ENCODE measurements at places on chromosomes 12 and 14.
A peak's percentile ranks its signal among the peaks of the same experiment; 100 is the strongest.

GRCh38 chr12:27772328-27773049 is 7.5 kb upstream of the KLHL42 start:
- no peak for DNase-seq

DNA sequence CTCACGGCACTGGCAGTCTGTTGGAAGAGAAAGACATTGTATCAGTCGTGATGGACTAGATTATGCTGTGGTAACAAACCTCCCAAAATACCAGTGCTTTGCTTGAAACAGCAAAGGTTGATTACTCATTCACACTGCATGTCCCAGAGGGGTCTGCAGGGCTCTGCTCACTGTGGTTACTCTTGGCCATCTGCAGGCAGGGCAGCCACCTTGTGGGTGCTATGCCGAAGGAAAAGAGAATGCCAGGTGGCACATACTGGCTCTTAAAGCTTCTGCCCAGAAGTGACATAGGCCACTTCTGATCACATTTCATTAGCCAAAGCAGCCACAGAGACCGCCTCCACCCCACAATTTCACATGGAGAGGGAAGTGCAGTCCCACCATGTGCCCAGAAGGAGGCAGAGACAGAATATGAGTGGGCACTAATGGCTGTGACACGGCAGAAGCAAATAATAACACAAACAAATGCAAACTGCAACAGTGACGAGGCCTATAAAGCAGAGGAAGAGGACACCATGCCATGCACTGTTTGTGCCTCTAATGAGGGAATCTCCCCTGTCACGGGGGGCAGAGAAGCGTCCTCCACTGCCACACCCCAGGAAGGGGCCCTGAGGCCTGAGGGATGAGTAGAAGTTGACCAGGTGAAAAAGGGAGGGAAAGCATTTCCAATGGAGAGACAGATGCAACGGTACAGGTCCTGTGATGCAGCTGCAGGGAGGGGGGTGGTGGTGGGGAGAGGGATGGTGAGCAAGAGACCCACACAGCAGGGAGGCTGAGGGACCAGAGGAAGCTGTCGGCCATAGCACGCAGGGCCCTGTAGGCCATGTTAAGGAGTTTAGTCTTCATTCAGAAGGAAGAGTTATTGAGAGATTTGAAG is 51.7 kb upstream of the KICS2 start:
- DNase-seq, result peak; percentile 31

GRCh38 chr14:74670726-74671411 is 42.0 kb downstream of the AREL1 start:
- no peak for DNase-seq

GRCh38 chr14:105286759-105287144 is 14.0 kb downstream of the BRF1 start:
- no peak for DNase-seq

DNA sequence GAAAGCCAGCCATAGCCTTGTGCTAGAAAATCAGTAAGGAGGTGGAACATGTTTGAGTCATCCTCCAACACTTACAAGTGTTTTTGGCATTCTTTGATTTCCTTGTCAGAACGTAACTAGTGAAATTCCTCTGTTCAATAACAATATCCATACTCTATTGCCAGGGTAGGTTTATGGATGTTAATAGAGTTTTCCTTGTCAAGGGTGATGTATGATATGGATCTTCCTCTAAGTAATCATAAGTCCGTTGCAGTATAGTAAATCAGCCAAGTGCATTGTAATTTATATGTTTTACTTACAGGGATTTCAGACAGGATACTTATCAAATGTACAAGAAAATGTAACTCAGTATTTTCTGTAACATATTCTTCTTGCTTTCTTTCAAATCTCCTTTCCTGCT is 19.4 kb downstream of the NAV3 start:
- DNase-seq, result no peak

GRCh38 chr14:77800814-77801213 is 905 bp downstream of the ADCK1 start:
- no peak for DNase-seq

GRCh38 chr12:4450551-4451112 is 5.0 kb upstream of the FGF6 start:
- DNase-seq, result no peak

GRCh38 chr14:106738075-106738474 is 1211.7 kb downstream of the TMEM121 start:
- no peak for DNase-seq

DNA sequence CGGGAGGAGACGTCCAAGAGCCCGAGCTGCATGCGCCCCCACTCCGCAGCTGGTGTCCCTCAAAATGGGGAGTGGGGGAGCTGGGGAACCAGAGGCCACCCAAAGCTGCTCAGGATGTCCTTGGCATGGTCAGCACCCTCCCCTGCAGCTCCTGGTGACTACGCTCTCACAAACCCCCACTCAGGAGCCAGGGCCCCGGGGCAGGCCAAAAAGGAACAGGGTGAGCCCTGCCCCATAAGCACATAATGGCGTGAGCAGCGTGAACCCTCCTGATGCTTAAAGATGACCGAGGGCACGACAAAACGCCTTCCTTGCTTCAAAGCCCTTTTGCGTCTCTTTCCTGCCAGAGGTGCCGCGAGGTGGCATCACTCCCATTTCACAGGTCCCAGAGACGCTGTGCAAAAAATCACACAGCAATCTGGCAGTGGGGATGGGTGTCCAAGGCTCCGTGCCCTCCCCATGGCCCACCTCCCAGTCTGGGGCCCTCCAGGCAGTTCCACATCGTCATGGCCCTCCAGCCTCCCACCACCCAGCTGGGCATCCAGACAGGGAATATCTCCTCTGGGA is 13.5 kb downstream of the NCOR2 start:
- no peak for DNase-seq

GRCh38 chr12:123265851-123266678 is 5.6 kb downstream of the CDK2AP1 start:
- no peak for DNase-seq

DNA sequence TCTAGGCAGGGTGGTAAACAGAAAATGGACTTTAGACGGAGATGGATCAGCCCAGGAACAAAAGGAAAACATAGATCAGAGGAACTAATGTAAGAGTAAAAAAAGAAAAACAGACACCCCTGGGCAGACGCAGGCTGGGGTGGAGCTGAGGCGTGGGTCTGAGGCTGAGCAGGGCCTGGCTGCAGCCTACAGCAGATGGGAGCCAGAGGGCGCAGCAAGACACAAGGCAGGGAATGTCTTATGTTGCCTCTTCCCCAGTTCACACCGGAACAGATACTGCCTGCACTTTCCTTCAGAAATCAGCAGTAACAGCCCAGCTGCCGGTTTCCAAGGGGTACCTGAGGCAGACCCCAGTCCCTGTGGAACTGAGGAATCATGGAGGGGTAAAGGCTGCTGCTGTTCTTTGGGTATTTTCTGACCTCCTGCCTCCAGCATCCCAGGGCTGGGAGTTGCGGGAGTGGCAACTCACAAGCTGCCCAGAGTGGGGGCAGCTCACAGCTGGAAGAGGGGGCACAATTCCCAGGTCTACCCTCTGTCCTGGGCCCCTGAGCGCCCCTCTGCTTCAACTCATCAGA is 9.8 kb downstream of the ZNF605 start:
- no peak for DNase-seq

- DNase-seq, result no peak
Measured at GRCh38 chr14:94213021-94213420, 38.9 kb downstream of the PPP4R4 start.

DNA sequence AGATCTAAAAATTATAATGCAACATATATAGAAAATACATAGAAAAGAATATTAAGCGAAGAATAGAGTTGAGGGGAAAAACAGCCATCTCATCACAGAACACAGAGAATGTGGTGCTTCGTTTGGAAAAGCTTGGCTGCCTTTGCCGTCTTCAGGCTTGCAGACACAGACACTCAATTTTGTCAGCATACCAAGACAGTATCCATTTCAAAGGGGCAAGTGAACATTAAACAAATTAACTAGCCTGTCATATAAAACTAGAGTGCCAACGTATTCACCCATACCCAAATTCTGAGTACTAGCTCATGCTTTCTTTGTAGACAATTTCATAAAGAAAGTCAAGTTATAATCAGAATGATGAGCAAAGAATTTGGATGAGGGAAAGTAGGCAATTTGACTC is 40.5 kb downstream of the DMAC2L start:
- DNase-seq, result no peak

DNA sequence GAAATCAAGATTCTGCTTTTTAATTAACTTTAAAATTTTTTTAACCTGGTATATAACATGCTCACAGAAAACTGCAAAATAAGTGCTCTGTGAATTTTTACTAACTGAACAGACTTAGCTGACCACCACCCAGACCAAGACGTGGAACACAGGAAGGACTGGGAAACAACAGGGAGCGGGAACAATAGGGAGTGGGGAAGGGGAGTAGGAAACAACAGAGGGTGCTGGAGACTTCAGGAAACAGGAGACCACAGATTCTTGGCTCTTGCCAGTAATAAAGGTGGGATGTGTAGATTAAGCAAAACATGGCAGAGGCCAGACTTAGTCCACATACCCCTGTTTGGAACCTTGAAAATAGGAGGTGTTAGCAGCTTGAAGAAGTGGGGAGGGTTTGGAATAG is 51.4 kb upstream of the TMCC3 start:
- no peak for DNase-seq

GRCh38 chr12:67774983-67775587 is 126.5 kb downstream of the DYRK2 start:
- DNase-seq, result no peak

DNA sequence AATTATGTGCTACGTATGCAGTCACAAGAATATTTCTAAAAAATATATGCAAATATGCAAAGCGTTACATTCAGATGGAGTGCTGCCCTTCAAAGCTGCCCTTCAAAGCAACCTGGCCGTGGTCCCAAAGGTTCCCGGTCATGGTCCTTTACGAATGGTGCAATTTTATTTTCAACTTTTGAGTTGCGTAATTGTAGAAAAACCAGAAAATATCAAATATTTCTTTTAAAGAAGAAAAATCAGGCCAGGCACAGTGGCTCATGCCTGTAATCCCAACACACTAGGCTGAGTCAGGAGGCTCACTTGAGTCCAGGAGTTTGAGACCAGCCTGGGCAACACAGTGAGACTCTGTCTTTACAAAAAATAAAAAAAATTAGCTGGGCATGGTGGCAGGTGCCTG is 21.4 kb downstream of the CLSTN3 start:
- DNase-seq, result no peak

DNA sequence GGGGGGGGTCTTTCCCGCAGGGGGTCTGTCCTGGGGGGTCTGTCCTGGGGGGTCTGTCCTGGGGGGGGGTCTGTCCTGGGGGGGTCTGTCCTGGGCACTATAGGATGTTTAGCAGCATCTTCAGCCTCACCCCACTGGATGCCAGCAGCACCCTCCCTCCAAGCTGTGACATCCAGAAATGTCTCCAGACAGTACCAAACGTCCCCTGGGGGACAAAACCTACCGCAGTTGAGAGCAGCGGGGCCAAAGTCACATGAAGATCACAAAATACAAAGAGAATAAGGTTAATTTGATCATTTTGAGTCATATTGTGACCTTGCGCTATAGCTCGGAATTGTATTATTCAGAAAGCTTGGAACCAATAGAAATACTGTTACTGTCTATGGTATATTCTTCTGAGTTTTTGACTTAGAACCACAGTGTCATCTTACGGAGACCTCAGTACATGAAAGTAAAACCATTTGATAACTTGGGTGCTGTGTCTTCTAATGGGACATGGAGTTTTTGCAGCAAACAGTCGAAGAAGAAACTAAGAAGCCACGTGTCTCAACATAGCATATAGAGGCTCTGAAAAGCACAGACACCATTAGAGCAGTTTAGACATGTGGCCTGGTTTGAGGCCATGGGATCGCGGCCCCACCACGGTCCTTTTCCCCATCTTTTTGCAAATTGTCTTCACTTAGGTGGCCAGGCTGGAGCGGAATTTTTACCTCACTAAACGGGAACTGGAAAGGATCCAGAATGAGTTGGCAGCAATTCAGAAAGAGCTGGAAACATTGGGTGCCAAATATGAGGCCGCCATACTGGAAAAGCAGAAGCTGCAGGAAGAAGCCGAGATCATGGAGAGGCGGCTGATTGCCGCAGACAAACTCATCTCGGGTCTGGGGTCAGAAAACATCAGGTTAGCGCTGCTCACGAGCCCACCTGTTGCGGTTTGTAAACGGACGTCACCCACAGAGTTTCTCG is 59.9 kb downstream of the CCDC92 start:
- DNase-seq, result no peak

GRCh38 chr12:65248656-65249633 is 29.5 kb upstream of the MSRB3 start:
- DNase-seq, result no peak

GRCh38 chr12:116870306-116870705 is 10.9 kb downstream of the HRK start:
- no peak for DNase-seq

DNA sequence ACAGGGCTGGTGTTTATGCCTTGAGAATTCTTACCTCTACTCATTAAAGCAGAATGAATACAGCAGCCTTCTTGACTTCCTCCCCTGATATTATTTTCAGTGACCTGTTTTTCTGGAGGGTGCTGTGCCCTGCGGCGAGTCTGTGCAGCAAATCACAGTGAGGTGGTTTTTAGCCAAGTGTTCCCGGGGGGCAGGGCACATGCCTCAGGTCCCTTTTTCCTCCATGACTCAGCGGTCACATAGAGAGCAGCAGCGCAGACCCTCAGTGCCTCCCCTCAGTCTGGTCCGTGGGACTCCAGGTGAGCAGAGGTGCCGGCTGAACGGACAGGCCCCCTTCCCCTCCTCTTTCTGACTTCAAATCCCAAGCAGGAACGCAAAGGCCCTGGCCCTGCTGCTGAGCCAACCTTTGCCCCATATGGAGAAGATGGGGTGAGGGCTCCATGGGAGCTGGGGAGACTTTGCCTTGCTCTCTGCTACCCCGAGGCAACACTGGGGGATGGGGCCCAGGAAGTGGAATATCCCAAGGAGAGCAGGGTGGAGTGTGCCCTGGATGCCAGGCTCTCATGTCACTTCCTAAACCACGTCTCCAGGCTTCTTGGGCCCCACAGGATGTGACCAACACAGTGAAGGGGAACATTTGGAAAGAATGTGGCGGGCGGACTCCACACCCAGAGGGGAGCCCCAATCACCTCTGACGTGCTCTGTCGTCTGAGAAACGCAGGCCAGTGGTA is 90.0 kb downstream of the DHRS2 start:
- DNase-seq, result no peak

DNA sequence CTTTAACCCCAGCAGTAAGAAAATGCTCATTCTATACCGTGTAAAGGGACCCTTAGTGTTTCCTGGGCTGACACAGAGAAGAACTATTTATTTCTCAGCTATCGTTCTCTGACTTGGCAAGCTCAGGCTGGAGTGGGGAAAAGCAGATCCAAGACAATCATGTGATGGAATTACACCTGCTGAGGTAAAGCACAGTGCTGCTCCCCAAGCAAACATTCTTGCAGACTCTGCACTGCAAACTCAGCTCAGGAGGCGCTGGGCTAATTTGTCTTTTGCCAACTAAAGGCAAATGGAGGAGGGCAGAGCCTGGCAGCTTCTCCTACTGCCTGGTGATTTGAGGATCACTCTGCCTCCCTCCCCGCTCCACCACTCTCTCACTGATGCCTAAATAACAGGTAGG is 57.8 kb upstream of the FUT8 start:
- no peak for DNase-seq

- no peak for DNase-seq
Measured at GRCh38 chr12:71142016-71142415, 15.8 kb downstream of the TSPAN8 start.
